Activated gamma-delta T cell (primary cell): ENCODE measurements at places on chromosomes 4 and X.

DNA sequence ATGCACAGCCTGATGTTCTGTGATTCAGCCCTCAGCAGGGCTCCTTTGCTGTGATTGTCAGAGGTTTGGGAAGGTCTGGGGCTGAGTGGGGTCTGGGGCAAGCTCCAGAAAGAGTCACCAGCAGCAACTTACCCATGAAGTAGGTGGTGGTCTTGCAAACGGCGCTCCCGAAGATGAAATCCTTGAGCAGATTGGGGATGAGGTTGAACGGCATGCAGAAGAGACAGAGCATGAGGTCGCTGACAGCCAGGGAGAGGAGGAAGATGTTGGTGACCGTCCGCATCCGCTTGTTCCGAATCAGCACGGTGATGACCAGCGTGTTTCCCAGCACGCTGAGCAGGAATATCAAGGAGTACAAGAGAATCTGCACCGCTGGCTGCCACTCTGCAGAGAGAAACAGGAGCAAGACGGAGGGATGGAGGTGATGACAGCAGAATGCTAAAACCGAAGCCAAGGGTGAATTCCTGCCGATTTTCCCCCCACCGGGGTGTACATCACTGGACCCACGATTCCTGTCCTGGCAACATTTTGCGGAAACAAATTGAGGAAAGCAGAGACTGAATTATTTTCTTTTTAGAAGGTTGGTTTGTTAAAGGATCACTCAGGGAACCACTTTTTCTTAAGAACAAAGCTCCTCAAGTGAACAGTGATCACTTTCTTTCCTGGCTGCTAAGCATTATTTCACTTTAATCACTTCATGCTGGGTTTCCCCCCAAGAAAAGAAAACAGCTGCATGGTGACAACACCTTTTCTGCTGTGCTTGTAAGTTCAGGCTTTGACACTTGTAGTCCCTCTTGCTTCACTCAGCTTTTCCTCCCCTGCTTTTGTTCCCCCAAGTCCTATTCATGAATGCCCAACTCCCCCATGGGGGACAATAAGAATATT is 941 bp downstream of the CCKAR start:
- no peak for DNase-seq

DNA sequence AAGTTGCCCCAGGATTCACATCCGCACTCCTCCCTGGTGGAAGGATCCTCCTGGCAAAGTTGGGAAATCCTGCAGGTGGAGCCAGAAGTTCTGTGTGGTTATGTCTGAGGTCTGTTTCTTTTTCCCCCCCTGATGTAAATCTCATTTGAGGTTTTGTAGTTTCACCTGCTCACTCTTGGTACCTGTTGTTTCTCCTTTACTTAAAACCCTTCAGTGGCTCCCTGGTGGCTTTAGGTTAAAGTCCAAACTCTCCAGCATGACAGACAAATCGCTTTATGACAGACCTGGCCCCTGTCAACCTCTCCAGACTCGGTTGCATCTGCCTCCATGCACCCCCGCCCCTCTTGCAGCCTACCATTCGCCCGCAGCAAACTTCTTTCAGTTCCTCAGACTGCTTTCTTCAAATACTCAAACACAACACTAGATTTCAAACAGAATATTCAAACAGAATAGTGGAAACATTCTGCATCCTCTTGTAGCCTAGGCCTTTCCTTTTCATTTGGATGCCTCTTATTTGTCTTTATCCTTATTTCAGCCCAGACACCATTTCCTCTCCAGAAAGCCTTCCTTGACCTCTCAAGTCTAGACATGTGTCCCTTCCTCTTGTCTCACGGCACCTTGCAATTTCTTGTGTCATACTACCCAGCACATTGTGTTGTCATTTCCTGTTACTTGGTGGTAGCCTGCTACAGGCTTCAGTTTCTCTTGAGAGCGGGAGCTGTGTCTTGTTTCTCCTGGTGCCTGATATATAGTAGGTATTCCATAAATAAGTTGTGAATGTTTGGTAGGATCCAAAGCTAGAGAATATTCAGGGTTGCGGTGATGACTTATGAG is 24.8 kb downstream of the IL13RA1 start:
- no peak for DNase-seq

GRCh38 chrX:19842542-19842941 is 44.9 kb downstream of the SH3KBP1 start:
- no peak for DNase-seq

- DNase-seq, result no peak
These were observed 59.6 kb downstream of the ADGRA3 start for GRCh38 chr4:22456291-22456690.
